Left lung (tissue), 14 donors: ENCODE measurements at places on chromosomes 5 and 9. TPM values are rescaled to one million over a fixed set of nuclear protein-coding genes. Genes with fewer than 3 reads are reported as not detected.

The SNCB gene
- polyA plus RNA-seq: 0.49 TPM

DNA sequence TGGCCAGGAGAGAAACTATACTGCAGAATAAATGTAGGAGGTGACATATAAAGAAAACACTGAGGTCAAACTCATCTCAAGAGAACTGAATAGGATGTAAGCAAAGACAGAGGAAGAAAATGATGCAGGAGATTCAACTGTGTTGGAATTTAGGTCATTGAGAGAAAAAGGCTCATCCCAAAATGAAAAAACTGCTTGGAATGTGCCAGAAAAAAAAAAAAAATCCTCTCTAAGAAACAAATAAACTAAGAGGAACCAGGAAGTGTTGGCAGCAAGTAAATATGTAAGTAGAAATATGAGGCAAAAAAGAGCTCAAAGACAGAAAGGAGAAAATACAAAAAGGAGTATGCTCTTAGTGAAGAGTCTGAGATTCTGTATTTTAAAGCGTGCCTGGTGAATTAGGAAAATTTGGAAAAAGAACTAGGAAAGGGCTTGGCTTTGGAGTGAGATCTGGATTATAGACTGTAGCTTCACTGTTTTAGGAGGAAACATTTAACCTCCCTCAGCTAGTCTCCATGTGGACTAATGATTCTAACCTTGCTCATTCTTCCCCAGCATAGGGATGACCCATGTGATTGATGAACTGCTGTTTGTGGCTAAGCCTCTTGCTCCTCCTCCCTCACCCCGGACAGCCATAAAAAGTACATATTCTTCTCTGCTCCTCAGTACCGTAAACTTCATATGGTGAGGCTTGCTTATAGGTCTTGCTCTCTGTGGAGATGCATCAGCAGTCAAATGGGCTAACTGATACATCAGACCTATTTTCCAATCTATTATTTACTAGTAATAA lies 185.6 kb upstream of the POU5F2 start:
- DNase-seq: no peak

DNA sequence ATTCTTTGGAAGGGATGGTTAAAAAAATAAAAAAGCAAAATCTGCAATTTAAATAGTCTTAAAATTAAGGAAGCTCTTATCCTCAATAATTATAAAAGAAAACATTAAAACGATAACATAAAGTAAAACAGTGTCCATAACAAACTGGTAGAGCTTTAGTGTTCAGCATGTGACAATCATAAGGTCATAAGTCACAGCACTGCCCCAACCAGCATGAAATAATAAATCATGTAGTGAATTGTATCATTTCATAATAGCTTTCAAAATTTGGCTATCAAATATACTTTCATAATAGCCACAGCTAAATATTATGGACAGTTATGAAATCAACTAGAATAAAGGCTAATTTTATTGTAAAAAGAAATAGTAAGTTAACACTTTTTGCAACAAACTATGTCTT lies 10.0 kb downstream of the NR3C1 start:
- no peak for DNase-seq

DNA sequence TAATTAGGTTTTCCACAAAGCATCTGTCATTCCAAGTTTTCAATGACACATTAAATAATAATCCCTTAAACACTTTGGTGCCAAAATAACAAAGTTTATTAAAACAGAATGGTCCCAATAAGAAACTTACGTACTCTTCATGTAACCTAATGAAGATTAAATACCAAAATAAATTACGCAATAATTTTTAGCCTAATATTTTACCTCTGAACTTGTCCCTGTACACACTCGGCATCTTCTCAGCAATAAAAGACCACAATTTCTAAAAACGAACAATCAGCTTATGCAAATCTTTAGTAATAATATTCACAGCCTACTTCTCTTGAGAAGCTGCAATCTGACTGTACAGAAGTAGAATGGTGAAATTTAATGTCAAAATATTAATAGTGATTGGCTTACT lies 163.6 kb downstream of the ZDHHC21 start:
- no peak for DNase-seq

The TNC gene
- polyA plus RNA-seq: 136 TPM

DNA sequence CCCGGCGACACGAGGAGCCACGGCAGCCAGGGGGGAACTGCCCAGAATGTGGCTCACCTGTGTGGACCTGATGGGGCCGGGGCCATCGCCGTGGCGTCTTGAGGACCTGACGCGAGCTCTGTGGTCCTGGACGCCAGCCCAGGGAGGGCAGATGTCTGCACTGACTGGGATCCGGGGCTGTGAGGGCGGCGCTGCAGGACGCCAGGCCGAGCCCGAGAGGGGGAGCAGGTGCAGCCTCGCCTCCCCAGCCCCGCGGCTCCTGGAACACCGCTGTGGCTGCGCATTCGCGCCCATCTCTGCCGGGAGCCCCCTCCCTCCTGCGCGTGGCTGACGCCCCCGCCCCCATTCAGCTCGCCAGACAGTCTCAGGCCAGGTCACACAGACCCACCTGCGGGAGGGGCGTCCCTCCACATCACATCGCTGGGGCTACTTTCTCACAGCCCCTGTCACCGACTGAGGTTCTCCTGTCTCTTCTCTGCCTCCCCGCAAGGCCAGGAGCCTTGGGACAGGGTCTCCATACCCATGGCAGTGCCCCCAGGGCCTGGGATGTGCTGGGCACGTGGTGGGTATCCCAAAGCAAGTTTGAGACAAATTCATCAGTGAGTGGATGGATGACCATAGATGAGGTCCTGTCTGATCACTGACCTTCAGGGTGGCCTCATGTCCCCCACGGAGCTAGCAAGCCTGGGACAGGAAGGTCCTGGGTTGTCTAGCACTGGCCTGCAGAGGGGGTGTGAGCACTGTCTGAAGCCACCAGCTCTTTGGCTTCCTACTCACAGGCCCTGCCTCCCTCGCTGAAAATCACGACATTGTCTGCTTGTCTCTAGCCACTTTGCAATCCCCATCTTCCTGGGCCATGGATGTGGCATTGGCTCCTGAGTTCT lies 47.3 kb downstream of the RASGEF1C start:
- no peak for DNase-seq

DNA sequence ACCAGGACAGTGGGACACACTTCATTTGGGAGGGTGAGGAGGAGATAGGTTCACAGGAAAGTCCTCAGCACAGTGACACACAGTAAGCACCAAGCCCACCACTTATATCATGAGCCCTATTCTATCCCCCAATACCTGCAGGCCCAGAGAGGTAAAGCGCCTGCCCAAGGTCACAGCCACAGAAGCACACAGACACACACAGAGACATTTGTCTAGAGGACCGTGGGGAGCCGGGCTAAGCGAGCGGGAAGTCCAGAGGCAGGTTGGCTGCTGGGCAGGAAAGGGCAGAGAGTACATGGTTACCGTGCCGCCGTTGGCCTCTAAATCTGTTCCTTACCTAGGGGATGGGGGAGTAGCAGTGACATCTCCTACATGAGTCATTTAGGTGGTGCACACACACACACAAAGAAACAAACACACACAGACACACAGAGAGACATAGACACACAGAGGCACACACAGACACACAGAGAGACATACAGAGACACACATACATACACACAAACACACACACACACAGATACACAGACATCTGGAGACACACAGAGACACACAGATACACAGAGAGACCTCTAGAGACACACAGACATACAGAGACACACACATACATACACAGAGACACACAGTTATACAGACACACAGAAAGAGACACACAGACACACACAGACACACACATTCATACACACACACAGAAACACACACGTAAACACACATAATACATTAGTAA lies 15.9 kb upstream of the DUSP1 start:
- no peak for DNase-seq

The THBS4 gene
- 3.8 TPM for polyA plus RNA-seq

The MOB3B gene
- polyA plus RNA-seq: 16.1 TPM

DNA sequence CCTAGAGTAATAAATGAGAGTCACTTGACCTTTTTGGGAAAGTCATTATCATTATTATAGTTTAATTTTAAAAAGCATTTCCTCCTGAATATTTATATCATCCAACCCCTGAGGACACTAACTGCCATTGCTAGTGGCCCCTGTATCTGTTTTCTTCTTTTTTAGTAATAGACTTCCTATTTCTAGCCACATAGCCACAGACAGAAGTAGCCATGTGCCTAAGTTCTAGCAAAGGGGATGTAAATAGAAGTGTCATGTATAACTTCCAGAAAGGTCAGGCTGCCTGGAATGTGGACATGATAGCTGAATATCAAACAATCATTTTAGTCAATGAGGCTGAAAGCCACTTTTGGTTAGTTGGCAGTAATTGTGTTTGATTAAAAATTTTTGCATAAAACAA lies 37.5 kb upstream of the IQGAP2 start:
- DNase-seq: no peak

The PRR16 gene
- polyA plus RNA-seq: 11.2 TPM

- no peak for DNase-seq
Measured at GRCh38 chr5:2298781-2299180, 416.1 kb upstream of the IRX4 start.

- no peak for DNase-seq
Measured at GRCh38 chr5:152237531-152237930, 167.5 kb downstream of the NMUR2 start.

The STPG3 gene
- 1.4 TPM for polyA plus RNA-seq

- DNase-seq: no peak
Measured at GRCh38 chr5:169408171-169408570, 107.2 kb upstream of the SLIT3 start.

GRCh38 chr9:116365056-116365471 lies 211.5 kb downstream of the PAPPA start:
- DNase-seq: peak; percentile 92

The PLEKHG4B gene
- polyA plus RNA-seq: 18.1 TPM

GRCh38 chr9:14251154-14252071 lies 62.5 kb downstream of the NFIB start:
- peak; percentile 87 for DNase-seq

The PCA3 gene
- polyA plus RNA-seq: 0.21 TPM

GRCh38 chr9:26324786-26325443 lies 567.7 kb downstream of the CAAP1 start:
- DNase-seq: no peak

The ADRB2 gene
- 1.4 TPM for polyA plus RNA-seq

DNA sequence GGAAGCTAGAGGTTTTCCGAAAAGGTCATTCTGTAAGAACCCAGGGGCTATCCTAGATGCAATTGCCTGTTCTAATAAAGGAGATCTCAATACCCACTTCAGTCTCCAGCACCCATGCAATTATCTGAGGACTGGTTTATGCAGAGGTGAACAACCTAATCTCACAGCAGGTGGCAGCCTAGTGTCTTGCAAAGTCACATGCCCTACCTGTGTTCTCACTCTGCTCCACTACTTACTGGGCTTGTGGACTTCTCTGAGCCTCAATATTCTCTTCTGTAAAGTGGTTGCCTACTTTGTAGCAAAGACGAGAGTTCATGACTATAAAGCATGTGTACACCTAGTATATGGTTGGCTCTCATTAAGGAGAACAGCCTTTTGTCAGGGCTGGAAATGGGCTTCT lies 21.0 kb upstream of the ALDH1B1 start:
- no peak for DNase-seq

- no peak for DNase-seq
Measured at GRCh38 chr5:980001-980588, 28.5 kb upstream of the NKD2 start.

GRCh38 chr5:9189681-9190080 lies 356.2 kb downstream of the SEMA5A start:
- no peak for DNase-seq

DNA sequence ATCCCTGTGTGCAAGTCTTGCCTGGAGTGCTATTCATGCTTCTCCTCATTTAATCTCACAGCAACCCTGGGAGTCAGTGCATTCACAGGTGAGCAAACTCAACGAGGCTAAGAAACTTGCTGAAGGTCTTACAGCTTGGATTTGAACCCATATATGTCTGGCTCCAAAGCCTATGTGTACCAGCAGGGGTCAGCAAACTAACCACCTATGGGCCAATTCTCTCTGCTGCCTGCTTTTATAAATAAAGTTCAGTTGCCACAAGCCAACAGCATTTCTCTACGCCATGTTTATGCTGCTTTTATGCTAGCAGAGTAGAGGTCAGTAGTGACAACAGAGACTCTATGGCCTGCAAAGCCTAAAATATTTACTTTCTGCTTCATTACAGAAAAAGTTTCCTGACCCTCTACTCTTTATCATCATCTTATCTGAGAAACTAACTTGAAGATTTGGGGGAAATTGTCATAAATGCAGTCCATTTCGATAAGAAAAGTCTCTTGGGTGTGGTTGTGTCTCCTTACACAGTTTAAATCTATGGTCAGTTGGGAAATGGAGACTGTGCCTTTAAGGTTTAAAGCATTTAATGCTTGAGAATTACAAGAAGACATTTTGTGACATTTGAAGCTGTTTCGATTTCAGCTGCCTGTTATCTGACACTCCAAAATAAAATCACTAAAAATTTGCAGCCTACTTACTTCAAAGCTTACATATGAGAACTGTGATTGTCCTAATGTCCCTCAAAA lies 137.7 kb downstream of the PRELID2 start:
- no peak for DNase-seq

- DNase-seq: no peak
Measured at GRCh38 chr5:50441493-50441955, 436 bp upstream of the EMB start.

DNA sequence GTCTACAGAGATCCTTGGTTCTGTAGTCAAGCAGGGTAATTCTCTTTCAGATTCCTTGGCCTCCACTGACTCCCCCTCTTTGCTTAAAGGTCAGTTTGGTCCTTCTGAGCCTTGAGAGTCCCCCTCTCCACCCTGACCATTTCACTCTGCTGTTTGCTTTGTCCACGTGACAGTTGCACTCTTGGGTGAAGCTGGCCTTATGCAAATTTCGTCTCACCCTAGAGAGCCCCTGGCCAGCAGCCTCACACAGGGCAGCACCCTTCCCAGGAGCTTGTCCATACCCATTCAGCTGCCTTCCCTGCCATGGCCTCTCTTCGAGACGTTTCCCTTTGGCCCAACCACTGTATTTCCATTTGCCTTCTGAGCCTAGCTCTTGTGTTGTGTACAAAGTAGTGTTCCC lies 63.7 kb downstream of the PRKACG start:
- DNase-seq: no peak

DNA sequence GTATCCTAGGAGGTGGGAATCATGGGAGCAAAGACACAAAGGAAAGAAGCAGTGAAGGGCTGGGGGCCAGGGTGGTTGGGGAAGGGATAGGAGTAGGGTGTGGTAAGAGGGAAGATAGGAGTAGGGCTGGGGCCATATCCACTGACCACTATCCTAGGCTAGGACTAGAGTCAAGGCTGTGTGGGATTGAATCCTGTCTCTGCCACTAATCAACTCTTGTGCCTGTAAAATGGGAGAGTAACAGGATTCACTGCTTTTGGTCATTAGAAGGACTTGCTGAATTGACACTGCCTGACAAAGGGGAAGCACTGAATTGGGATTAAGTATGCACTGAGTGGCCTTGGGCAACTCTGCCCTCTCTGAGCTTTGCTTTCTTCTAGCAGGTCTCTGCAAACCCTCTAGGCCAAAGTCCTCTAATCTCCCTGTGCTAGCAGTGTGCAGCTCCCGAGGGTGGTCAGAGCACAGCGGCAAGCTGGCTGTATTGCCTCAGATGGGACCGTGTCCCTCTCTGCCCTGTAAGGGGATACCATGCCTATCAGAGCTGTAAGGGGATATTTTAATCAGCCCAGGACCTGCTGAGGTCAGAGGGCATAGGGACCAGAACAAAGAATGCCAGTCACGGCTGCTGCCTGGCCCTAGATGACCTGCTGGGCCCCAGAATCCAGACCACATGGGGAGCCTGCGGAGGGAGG lies 12.4 kb upstream of the DAB2IP start:
- peak; percentile 28 for DNase-seq

- no peak for DNase-seq
Measured at GRCh38 chr5:95934207-95934804, 27.3 kb downstream of the ELL2 start.

The GLRA1 gene
- polyA plus RNA-seq: 0.08 TPM
